ENCODE measurements at places on chromosomes 7 and 10.
A peak's percentile ranks its signal among the peaks of the same experiment; 100 is the strongest.

DNA sequence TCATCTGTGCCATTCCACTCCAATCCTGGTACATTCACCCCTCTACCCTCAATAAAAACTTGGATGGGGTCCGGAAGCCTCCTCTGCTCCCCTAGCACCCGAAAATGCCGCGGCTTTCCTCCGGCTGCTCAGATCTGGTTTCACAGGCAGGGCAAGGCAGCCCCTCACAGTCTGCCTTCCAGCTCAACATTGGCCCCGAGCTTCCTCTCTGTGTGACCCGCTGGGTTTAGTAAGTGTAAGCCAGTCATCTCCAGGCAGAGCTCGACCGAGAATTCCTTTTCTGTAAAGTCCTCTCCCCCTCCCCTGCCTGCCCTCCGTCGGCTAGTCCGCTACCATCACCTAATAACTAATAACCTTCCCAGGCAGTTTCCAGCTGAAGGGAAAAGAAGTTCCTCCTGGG is 3.4 kb downstream of the INHBA start:
- no peak for DNase-seq

GRCh38 chr10:21517134-21518031 is 8.1 kb downstream of the SKIDA1 start:
- DNase-seq = no peak

DNA sequence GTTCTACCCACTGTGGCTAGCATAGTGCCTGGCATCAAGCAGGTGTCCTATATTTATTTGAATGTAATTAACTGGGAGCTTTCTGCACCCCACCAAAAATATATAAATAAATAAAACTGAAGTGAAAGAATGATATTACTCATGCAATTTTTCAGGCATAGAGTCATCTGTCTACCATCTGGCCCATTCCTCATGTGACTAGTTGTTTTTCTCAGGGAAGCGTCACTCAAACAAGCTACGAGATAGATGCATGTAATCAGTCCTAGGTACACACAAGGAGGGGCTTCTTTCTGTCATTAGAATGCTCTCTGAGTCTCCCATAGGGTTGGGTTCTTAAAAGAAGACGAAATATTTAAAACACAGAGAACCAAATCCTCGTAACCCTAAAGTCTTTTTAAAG is 255.5 kb upstream of the KMT2E start:
- no peak for DNase-seq

GRCh38 chr10:84196083-84196482 is 1.7 kb downstream of the CDHR1 start:
- peak; percentile 69 for DNase-seq

GRCh38 chr10:5583525-5584175 is 58.9 kb downstream of the CALML3 start:
- DNase-seq = peak; percentile 96

DNA sequence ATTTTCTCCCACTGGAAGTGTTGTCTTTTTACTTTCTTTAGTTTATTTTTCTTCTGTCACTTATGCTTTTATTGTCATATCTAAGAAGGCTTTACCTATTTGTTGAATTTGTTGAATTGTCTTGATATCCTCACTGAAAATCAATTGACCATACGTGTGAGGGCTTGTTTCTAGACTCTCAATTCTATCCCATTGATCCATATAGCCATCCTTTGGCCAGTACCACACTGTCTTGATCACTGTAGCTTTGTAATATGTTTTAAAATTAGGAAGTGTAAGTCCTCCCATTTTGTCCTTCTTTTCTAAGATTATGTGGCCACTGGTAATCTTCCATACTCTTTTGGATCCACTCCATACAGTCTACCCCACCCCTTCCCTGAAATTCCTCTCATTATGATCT is 25.5 kb upstream of the MNX1 start:
- no peak for DNase-seq

DNA sequence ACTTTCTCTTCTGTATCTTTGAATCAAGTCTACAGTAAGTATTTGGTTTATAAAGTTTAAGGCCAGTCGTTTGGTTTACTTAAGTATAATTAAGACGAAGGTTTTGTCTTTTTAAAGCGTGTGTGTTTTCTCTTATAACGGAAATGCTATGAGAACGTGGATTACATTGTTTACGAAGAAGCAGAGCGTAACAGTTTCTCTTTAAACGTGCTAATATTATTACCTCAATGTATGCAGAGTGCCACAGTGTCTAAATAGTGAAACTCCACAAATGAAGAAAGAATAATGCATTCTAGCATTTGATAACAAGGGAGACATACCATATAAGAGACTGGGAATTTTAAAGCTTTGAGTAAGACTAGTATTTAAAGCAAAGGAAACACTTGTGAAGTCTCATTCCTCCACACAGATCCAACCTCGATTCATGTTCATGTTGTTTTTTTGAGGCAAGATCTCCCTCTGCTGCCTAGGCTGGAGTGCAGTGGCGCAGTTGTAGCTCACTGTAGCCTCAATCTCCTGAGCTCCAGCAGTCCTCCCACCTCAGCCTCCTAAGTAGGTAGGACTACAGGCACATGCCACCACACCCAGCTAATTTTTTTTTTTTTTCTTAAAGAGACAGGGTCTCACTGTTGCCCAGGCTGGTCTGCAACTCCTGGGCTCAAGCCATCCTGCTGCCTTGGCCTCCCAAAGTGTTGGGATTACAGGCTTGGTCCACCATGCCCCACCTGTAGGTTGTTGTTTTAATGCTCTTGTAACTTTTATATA is 75.1 kb downstream of the ANKRD61 start:
- DNase-seq = no peak

- no peak for DNase-seq
These were observed 2.5 kb upstream of the MUC3A start for GRCh38 chr7:100946766-100947365.

DNA sequence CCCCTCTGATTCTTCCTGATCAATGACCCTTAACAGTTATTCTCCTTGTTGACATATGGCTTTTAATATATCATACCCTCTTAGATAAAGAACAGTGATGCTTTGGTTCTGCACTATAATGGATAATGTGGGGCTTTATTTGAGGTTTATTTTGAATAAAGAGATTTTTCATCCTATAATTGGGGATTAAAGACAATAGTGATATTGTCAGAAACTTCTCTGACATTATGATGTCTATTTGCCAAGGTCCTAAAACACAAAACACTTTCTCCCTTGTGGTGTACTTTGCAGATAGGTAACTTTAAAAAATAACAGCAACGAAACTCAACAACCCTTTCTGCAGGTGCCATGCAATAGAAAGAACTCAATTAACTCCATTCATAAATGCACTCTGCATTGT is 243.6 kb upstream of the RHOBTB1 start:
- DNase-seq = no peak

DNA sequence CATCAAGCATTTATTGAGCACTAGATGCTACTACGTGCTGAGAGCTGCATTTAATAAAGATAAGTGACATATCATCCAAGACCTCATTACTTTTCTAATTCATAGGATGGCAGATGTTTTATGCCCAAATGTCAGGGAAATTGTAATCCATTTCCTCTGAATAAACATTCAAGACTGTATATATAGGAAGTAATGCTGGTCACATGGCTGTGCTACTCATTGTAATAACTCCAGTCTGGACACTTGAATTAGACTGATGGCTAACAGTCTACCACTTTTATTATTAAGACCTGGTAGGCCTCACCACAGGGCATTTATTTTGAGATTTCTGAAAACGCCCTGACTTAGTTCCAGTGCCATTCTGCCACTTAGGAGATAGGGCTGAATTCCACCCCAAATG is 36.6 kb downstream of the PIK3AP1 start:
- no peak for DNase-seq

DNA sequence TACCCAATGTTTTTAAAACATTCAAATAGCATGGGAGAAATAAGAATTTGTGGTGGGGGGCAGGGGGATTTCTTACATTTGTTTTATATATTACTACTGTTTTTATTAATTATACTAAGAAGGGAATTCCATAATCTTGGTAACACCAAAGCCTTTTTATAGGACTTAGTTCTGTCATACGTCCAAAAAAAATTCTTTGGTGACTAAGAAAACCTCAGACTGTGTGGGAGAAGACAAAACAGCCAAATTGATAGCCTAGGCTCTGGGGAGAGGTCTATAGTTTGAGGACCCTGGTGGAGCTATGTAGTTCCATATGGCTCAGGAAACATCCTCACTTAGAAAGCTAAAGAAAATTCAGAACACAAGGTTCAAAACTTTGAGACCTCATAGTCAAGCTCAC is 23.4 kb downstream of the ACSM6 start:
- DNase-seq = no peak

DNA sequence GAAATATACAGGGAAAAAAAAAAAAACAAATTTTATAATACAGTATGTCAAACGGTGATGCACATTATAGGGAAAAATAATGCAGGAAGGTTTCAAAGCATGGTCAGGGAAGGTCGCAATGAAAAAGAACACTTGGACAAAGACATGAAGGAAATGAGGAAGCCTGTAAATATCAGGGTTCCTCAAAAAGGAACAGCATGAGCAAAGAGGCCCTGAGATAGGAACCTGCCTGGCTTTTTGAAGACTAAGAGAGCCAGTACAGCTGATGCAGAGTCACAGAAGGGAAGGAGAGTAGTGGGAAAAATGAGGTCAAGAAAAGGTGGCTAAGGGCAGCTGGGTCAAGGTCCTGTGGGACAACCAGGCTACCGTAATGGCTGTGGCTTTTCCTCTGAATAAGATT is 1.9 kb downstream of the VPS41 start:
- DNase-seq = no peak

- DNase-seq = no peak
These were observed 36.2 kb downstream of the BEND7 start for GRCh38 chr10:13492493-13493180.

Measured in NCI-H1092 (cell line).